OCI-LY7 (cell line): ENCODE measurements at places on chromosomes 3 and 15. TPM values are rescaled to one million over a fixed set of nuclear protein-coding genes. Genes with fewer than 3 reads are reported as not detected.

DNA sequence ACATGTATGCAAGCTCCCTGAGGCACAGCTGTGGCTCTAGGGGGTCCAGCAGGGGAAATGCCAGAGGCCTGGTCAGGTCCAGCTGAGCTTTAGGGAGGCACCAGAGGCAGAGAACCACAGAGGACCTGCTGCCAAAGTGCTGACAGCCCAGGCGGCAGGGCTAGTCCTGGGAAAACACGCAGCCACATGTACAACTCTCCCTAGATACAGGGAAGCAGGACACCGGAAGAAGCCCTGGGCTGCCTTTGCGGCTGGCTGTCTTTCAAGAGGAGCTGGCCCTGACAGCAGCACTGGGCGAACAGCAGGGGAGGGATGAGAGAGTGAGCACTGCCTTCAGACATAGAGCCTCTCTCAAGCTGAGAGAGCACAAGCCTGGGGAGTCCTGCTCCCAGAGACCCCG is 40.7 kb downstream of the RFT1 start:
- no peak for DNase-seq

DNA sequence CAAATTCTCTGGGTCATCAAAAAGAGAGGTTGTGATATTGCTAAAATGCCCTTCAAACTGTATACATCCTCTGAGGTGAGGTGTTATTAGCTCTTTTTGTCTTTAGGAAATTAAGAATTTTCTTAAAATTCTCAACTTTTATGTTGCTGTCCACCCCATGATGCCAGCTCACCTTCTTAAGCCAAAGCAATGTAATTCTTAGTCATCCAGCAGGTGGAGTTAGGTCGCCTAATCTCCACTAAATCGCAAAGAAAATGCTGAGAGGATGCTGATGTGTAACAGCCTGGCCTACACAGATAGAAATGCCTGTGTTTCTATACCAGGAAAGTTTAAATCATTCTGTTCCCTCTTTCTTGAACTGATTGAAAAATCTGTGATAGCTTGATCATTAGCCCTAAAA is 770.2 kb upstream of the ALCAM start:
- DNase-seq, result peak; percentile 48

Gene KPNA1
- 73.1 and 77.5 TPM in 2 replicates for total RNA-seq

Gene TMEM40
- not detected in 2 replicates for total RNA-seq

- DNase-seq, result no peak
Measured at GRCh38 chr3:160395297-160395696, 3.7 kb downstream of the IFT80 start.

Gene FBXL22
- 0.37 TPM in 1 of 2 replicates, not detected in the other for total RNA-seq

- no peak for DNase-seq
Measured at GRCh38 chr15:80923668-80924067, 66.0 kb downstream of the MESD start.

GRCh38 chr3:140898340-140899180 is 43.1 kb upstream of the SLC25A36 start:
- peak; percentile 62 for DNase-seq

Gene SFMBT1
- 12.9 and 15.5 TPM in 2 replicates for total RNA-seq

GRCh38 chr3:108177536-108177935 is 44.7 kb downstream of the IFT57 start:
- DNase-seq, result no peak

DNA sequence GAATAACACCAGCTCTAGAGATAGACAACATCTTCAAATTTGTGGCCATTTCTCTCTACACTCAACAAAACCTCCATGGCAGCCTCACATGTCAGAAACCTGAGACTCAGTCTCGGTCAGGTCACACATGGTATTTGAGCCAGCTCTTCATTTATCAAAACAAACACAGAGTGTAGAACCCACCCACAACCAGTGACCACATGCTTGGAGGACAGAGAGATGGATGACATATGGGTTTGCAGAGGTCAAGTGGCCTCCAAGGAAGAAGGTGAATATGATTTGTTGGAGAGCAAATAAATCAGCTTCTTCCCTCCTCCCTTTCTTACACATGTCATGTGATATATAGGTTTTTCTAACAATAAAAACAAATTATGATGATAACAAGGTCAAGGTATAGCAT is 278.1 kb upstream of the LRTM1 start:
- no peak for DNase-seq

GRCh38 chr3:158909870-158910269 is 108.0 kb downstream of the MFSD1 start:
- no peak for DNase-seq

Gene CERS3
- total RNA-seq, result not detected in 2 replicates

- no peak for DNase-seq
Measured at GRCh38 chr3:130948001-130948773, 54.3 kb downstream of the ATP2C1 start.

Gene CCDC33
- total RNA-seq, result not detected in 2 replicates
